ENCODE measurements at places on chromosomes 4 and X.
A peak's percentile ranks its signal among the peaks of the same experiment; 100 is the strongest.

DNA sequence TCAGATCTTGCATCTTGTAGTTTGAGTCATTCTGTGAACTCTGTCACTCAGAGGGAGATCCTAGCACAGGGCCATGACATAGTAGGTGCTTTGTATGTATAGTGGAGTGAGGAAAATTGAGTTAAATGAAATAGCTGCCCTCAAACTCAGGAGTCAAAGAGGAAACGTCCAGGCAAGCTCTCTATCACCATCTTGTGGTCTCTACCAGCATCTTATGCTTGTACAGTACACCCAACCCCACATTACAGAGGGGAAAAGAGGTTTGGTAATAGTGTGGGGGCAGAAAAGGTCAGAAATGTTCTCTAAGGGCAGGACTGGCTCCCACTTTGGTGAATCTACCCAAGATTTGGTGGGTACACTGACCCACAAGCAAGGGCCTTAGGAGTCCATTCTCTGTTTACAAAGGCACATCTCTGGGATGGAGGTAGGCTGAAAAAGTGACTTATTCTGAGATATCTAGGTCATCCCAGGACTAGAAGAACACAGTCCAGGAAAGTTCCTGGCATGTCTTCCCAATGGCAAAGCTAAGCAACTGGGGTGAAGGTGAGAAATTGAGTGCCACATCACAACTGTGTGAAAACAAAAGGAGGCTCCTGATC lies 131.8 kb downstream of the OR13H1 start:
- no peak for DNase-seq

GRCh38 chrX:76821276-76821675 lies 393.8 kb downstream of the MAGEE1 start:
- DNase-seq = no peak

GRCh38 chrX:1466971-1467561 lies 14.4 kb upstream of the ASMTL start:
- no peak for DNase-seq

DNA sequence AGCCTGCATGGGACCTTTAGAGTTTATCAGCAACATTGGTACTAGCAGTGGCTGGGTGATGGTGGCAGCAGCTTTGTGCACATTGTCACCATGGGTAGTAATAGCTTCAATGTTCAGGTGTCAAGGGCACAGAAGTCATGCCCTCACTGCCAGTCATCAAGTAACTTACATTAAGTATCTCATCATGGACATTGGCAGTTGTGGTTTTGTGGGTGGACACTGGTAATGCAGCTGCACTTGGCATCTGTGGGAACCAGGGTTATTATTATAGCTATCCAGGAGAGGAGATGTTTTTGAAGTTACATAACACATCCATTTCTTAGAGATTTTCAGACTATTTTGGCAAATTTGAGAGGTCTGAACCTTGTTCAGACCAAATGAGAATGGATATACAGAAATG lies 243.2 kb upstream of the NOCT start:
- DNase-seq = no peak

GRCh38 chr4:126221282-126221681 lies 906.5 kb downstream of the FAT4 start:
- no peak for DNase-seq

DNA sequence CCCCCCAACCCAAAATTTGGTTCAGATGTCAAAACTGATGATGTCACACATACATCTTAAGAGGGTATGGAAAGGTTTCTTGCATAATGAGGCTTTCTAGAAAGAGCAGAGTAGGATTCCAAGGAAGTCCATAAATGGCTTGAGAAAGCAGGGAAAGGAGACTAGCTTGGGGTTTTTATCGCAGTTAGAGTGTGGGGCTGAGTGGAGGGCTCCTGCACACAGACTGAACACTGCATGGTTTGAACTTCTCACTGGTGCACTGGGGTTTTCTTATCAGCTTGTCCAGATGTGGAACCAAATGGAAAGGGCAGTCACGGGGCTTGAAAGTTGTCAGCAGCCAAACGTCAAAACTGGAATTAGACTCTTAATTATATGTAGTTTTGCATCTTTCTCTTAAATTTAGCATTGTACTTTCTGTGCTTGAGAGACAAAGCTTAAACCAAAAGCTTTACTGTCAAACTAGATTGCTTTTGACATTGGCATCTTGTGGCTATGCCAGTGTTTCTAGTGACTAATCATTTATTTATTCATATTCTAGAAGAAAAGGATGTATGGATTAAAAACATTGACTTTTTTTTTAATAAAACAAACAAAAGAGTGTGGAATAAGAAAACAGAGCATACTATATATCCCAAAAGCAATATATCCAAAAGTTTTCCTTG lies 78.3 kb upstream of the STIM2 start:
- no peak for DNase-seq

GRCh38 chr4:45324455-45325417 lies 598.4 kb upstream of the GNPDA2 start:
- no peak for DNase-seq

GRCh38 chr4:27089186-27089585 lies 228.5 kb downstream of the STIM2 start:
- DNase-seq = no peak

DNA sequence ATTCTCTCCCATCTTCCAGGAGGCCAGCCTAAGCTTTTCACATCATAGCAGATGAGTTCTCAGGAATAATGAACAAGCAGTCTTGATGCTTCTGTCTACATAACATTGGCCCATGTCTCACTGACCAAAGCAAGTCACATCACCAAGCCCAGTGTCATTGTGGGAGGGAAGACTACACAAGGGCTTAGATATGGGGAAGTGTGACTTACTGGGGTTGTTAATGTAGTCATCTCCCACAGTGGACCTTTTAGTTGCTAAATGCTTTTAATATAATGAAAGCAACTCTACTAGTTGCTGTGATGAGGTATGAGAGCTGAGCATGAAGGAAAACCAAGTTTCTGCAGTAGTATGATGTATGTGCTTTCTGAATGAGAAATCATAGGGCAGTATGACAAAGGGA lies 40.5 kb downstream of the TSPAN7 start:
- DNase-seq = no peak

DNA sequence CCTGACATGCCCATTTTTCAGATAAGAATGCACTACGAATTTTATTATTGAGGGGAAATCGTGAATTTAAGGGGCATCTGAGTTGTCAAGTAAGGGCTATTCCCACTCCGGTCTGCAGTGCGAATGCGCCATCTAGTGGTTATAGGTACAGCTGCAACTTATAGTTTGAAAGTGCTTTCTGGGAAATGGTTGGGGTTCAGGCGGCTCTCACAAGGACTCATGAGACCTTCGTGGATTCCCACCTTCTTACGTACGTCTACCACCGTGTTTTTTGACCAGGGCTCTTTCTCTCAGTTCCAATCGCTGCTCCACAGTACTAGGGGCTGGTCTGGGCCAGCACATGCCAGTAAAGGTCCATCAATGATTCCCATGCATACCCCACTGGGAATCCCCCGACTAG lies 12.3 kb downstream of the MSL3 start:
- DNase-seq = no peak

DNA sequence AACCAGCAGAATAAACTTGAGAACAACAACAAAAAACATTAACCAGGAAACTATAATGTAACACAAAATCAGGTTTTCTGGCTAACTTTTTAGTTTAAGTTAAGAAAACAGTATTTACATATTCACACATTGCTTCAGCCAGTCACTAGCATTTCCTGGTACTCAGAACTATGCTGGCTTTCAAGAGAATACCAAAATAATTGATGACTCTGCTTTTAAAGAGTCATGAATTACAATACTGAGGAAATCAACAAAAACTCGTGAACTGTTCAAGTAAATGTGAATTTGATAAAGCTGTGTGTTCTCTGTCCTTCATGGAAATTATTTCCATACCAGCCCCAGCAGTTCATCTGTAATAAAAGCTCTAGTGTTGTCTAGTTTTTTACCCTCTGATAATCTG lies 27.4 kb downstream of the PRSS12 start:
- DNase-seq = no peak

DNA sequence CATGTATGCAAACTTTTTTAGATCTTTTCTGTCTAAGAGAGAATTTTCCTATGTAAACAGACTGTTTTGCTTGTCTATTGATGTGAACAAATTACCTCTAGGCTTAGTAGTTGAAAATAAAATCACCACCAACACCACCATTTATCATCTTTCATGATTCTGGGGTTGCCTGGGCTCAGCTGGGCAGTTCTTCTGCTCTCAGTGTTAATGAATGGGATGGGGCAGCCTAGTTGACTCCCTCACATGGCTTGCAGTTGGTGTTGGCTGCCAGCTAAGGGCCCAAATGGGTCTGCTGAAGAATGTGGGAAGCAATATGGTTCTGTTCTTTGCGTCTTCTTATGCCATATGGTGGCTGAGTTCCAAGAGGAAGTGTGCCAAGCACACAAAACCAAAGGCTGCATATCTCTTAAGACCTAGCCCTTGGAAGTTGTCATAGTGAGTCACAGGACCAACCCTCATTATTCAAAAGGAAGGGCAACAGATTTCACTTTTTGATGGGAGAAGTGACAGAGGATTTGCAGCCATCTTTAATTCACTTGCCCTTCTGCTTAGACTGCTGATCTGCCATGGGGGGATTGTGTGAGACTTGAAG lies 17.9 kb downstream of the REELD1 start:
- DNase-seq = no peak

DNA sequence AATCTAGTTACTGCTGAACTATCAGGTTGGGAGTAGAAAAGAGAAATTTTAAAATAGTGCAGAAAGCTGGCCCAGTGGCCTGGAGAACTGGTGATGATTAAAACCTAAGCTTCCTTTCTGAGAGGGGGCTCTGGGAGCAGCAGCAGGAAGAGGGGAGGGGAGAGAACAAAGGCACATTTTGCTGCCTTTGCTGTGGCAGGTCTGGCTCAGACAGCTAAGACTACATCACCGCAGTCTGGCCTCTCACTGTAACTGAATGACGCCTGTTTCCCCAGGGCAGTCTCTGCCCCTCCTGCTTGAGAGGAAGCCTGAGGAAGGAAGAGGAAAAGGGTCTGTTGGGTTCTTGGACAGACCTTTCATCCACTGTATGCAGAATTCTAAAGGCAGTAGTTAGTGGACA lies 148.5 kb downstream of the FRAS1 start:
- no peak for DNase-seq

DNA sequence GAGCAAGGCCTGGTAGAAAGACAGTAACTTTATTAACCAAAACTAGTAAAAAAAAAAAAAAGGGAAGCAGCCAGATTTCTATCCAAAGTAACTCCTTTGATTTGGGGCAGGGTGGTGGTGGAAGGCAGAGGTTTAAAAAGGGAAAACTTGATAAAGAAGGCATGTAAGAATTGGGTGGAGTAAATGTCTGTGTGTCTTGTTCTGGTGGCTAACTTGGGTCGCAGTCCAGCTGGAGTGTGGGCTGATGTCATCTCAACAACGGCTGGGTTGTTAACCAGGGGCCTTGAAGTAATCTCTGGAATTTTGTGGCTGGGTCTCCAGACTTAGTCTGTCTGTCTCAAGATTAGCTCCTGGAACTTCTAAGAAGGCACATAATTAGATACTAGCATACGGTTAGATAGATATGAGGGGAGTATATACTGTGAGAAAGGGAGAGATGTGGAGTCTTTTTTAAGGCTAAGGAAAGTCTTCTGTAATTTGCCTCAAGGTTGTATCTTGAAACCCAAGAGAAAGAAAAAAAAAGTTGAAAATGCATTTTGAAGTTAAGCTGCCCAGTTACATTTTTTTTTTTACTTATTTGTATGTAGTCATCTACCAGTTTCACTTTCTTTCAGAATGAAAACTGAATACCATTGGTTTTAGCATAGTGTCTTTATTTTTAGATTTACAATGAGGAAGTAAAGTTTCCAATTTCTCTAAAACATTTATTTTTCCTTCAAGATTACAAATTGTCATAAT lies 48.3 kb downstream of the MTHFD2L start:
- DNase-seq = no peak

DNA sequence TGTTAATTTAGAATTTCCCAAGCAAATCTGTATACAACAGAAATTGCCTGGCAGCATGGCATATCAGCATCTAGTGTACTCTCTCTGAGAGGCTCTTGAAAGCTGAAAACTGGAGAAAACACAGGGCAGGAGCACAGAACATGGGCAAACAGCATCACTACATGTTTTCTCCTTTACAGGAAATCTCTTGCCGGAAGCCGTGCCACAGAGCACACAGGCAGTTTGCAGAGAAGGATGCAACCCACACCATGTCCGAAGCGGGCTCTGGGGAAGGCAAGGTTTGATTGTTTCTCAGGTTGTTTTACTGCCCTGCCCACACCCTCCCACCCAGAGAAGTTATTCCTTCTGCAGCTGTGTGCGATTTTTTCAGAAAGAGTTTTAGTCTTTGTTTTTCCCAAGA lies 41.1 kb upstream of the FAM9C start:
- peak; percentile 29 for DNase-seq

- no peak for DNase-seq
These were observed 142.4 kb downstream of the ANXA5 start for GRCh38 chr4:121554382-121554781.

DNA sequence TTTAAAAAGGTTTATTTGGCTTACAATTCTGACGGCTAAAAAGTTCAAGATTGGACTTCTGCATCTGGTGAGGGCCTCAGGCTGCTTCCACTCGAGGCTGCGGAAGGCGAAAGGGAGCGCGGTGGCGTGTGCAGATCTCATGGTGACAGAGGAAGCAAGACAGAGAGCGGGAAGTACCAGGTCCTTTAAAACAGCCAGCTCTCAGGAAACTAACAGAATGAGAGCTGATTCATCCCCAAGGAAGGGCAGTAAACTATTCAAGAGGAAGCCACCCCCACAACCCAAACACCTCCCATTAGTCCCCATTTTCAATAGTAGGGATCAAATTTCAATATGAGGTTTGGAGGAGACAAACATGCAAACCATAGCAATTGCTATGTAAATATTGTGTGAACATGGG lies 2144.2 kb upstream of the AGA start:
- no peak for DNase-seq

- no peak for DNase-seq
These were observed 192.7 kb downstream of the RBMX2 start for GRCh38 chrX:130594453-130594916.

- no peak for DNase-seq
These were observed 326.7 kb upstream of the CLNK start for GRCh38 chr4:11011249-11011648.

DNA sequence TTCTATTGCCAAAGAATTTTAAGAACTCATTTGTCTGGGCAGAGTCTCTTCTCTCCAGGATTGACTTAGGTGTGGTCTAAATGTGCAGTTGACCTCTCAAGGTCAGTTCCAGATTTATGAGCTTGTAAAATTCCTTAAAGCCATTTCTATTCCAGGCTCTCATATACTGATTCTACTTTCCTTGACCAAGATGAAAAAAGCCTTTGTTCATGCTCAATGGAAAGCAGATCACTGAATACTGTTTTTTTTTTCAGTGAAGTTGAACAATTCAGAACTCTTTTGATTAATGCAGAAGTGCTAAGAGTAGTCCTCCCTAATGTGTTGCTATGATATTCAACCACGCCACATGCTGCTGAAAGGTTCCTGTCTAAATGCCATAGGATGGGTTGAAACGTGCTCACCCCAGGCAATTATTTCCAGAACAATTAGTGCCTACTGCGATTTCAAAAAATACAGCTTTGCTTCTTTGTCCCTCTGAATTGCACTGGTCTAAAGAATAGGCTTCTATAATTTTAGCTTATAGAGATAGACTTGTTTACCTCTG lies 312.4 kb upstream of the PABPC5 start:
- DNase-seq = no peak

Data from activated naive CD4-positive, alpha-beta T cell (primary cell).